ENCODE measurements at places on chromosomes 11 and 22. TPM values are rescaled to one million over a fixed set of nuclear protein-coding genes. Genes with fewer than 3 reads are reported as not detected.

The ST14 gene
- total RNA-seq = under 0.01 TPM

The TEX54 gene
- total RNA-seq = not detected

The MLC1 gene
- total RNA-seq = 2.8 TPM

The HDAC10 gene
- 20.3 TPM for total RNA-seq

The MIOX gene
- not detected for total RNA-seq

The AQP11 gene
- 1.2 TPM for total RNA-seq

The DKK3 gene
- total RNA-seq = 345 TPM

The TKFC gene
- 18.8 TPM for total RNA-seq

The SNX32 gene
- total RNA-seq = 0.38 TPM

The VSTM5 gene
- under 0.01 TPM for total RNA-seq

The OR5B21 gene
- total RNA-seq = not detected
